ENCODE measurements at places on chromosomes 2 and 18.

- no peak for DNase-seq
These were observed 10.6 kb upstream of the CIB4 start for GRCh38 chr2:26651799-26652198.

DNA sequence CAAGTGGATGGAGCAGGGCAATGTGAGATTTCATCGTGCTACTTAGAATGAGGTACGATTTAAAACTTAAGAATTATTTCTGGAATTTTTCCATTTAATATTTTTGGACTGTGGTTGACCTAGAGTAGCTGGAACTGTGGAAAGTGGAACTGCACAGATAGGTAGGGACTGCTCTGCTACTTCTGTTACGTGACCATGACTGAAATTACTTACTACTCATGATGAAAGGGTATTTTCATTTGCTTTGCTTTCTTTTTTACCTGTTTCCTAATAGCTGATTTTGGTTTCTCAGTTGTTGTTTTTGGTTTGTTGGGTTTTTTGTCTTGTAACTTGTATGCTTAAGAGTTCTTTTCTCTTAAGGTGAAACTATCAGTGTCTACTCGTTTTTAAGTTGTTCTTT lies 11.4 kb downstream of the UBE2E3 start:
- DNase-seq: no peak

GRCh38 chr2:30255026-30255425 lies 23.7 kb downstream of the LBH start:
- DNase-seq: no peak

- no peak for DNase-seq
These were observed 356.6 kb downstream of the SPAG16 start for GRCh38 chr2:213640738-213641425.

DNA sequence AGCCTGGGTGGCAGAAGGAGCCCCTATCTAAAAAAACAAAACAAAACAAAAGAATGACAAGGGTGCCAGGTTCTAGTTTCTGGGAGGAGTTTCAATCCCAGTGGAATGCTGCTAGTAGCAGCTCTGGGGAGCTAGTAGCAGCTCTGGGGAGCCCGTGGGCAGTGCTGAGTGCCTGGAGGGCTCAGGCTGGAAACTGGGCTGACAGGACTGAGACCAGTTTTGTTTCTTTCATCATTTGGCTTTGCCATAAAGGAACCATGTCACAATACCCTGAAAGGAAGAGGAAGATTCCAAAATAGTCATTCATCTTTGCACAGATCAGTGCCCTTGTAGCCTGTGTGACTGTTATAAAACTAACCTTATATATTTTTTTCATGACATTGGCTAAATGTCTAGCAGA lies 10.6 kb downstream of the MFSD6 start:
- no peak for DNase-seq

All from stimulated activated CD8-positive, alpha-beta memory T cell treated with anti-CD3 and anti-CD28 coated beads, Interleukin-12 subunit alpha, Interleukin-12 subunit beta, amount 100 ng/mL, for 1 hour (primary cell).